GM23248 (cell line): ENCODE measurements at places on chromosomes 16 and 17. TPM values are rescaled to one million over a fixed set of nuclear protein-coding genes. Genes with fewer than 3 reads are reported as not detected.

DNA sequence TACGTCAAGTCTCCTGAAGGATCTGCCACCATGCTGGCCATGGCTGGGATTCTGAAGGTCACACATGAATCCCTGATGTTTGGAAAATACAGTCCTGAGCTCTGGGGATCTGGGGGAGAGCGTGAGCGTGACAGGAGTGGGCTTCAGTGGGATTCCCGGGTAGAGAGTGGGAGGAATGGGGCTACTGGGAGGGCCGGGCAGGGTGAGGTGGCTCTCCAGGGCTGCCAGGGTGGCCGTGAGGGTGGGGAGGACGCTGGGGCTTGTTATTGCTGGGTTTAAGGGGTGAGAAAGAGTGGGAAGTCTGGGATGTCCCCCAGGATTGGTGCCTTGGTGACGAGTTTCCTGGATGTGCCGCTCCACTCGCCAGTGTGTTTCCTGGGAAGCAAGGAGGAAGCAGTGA, 31.3 kb downstream of the FOXL1 start:
- peak overlapping the region; percentile 81 for H3K27ac ChIP-seq
- H3K36me3 ChIP-seq = no peaks in the 10 kb centered on the region
- peaks cover 31% of the 10 kb centered on the region for H3K4me1 ChIP-seq

- DNase-seq = no peak
- no peaks in the 10 kb centered on the region for H3K27me3 ChIP-seq
- H3K4me3 ChIP-seq = no peak overlapping the region
These were observed 757.4 kb downstream of the CDH11 start for GRCh38 chr16:64364416-64364815.

DNA sequence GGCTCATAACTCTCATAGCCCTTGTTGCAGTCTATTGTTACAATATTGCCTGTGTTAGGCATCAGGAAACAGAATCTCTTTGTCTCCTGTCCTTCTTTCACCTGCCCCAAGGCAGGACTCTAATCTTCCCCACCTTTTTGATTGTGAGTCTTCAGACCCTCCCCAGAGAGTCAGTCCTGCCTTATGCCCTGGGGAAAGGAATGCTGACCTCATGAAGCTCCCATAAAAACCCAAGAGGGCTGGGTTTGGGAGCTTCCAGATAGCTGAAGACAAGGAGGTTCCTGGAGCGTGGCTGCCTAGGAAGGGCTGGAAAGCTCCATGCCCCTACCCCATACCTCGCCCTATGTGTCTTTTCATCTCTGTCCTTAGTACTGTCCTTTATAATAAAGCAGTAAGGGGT, 688.8 kb downstream of the WWOX start:
- no peak overlapping the region for H3K4me3 ChIP-seq
- no peaks in the 10 kb centered on the region for H3K27me3 ChIP-seq
- no peak overlapping the region for H3K27ac ChIP-seq
- no peaks in the 10 kb centered on the region for H3K4me1 ChIP-seq
- DNase-seq = no peak
- no peaks in the 10 kb centered on the region for H3K36me3 ChIP-seq

- DNase-seq = no peak
- no peaks in the 10 kb centered on the region; the same call in 1 of the 2 replicates for H3K27me3 ChIP-seq
These were observed 3.1 kb downstream of the NPW start for GRCh38 chr16:2022723-2023091.

The CD300A gene
- total RNA-seq = not detected in 2 replicates

The STH gene
- total RNA-seq = not detected in 2 replicates

The G6PC1 gene
- not detected in 2 replicates for total RNA-seq

DNA sequence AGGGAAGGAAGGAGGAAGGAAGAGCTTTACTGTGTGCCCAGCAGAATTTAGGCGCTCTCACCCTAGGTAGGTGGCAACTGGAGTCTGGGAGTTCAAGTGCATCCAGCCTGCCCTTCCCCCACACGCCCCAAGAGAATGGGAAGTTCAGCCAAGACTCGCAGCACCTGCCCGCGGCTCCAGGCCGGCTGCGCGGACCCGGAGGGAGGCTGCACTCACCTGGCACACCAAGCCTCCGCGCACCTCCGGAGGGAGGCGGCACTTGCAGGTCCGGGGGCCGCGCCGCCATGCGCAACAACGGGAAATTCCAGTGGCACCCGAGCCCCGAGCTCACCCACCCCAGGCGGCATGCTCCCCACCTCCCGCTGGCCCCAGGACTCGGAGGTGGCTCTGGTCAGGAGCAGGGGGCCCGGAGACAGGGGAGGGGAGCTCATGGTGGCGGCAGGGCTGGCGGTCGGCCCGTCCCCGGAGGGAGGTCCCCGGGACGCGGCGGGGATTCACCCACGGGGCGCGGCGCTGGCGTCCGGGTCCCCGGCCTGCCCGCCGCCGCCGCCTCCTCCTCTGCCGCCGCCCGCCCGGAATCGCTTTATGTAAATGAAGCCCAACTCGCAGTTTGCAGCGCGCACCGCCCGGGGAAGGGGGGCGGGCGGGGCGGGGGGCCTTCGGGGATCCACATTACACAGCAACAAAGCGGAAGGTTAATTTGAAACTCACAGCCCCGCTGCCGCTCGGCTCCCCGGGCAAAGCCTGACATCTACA, at the start of gene ZFHX3:
ZFHX3 (minus strand) TSS at position 593 of the 756 bp plus-strand sequence. CDS start 87,983 bp downstream, outside the sequence.
- peak within 1 kb of the TSS; percentile 61 for H3K27ac ChIP-seq
- no peaks in the 10 kb centered on the region for H3K36me3 ChIP-seq
- no peaks in the 10 kb centered on the region for H3K27me3 ChIP-seq
- peak within 1 kb of the TSS; percentile 76 for H3K4me3 ChIP-seq
- DNase-seq = peak; percentile 83

DNA sequence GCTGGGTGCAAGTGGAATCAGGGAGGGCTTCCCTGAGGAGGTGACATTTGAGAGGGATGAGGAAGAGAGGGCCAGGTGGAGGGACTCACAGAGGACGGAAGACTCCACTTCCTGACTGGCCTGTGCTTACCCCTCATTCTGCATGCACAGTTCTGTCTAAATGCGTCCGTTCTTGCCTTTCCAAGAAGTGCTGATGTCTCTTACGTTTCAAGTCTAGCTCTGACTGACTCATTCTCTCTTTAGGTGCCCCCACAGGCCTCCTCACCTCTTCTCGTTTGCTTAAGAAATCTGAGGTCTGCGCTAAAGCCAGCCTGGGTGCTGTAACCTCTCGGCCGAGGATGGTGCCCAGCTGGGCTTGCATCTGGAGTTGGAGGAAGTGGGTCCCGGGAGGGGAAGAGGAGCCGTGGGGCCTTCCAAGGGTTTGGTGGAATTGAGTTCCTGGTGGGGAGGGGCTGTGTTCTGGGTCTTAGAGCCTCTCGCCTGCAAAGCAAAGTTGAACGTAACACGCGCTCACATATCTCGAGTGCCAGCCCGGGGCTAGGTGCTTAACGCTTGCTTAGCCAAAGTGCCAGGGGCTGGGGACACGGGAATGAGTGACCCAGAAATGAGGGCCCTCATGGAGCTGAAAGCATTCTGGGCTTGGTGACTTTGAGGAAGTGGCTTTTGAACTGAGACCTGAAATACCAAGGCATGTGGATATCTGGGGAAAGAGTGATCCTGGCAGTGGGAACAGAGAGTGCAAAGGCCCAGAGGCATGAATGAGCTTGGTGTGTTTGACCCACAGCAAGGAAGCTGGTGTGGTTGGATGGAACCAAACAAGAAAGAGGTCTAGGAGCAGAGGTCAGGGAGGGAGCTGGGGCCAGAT, 4.8 kb downstream of the IL4R start:
- H3K4me1 ChIP-seq = peaks cover 35% of the 10 kb centered on the region
- no peak overlapping the region for H3K4me3 ChIP-seq
- no peak for DNase-seq

The AKAP10 gene
- 24.8 and 26.5 TPM in 2 replicates for total RNA-seq

DNA sequence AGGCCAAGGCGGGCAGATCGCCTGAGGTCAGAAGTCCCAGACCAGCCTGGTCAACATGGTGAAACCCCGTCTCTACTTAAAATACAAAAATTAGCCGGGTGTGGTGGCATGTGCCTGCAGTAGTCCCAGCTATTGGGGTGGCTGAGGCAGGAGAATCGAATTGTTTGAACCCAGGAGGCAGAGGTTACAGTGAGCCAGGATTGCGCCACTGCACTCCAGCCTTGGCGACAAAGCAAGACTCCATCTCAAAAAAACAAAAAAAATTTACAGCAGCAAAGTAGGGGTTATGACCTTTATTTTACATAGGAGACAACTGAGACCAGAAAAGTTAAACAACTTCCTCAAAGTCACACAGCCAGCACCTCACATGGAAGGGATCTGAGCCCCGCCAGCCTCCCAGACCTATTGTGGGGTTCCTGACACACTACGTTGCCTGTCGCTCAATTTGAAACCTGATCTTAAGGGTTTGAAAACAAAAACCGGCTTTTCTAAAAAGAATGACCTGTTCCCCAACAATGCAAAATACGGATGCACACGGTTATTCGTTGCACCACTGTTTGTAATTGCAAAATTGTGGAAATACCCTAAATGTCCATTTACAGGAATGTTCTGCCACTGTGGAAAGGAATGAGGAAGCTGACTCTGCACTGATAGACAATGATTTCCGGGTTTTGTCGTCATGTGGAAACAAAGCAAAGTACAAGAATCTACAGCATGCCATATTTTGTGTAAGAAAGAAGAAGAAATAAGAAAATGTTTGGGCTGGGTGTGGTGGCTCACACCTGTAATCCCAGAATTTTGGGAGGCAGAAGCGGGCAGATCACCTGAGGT, 77.2 kb downstream of the CNGB1 start:
- H3K36me3 ChIP-seq = no peaks in the 10 kb centered on the region
- H3K27ac ChIP-seq = peak overlapping the region; percentile 14; the same call in 1 of the 2 replicates
- peaks cover 16% of the 10 kb centered on the region for H3K4me1 ChIP-seq
- no peak overlapping the region for H3K4me3 ChIP-seq
- H3K27me3 ChIP-seq = no peaks in the 10 kb centered on the region
- DNase-seq = peak; percentile 82

DNA sequence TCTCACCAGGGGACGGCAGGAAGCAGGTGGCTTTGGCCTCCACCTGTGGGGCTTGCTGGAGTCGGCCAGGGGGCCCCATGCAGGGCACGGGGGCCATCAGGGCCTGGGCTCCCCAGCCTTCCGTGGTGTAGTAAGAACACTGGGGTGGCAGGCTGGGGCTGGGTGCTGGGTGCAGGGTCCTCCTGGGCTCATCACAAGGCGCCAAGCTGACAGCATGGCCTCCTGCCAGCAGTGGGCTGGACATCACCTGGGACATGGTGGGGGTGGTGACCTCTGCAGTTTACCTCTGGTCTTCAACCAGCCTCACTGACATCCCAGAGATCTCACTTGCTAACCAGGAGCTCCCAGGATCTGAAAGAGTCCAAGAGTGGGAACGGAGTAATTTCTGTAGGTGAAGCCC, 5.3 kb downstream of the TNS4 start:
- H3K27me3 ChIP-seq = no peaks in the 10 kb centered on the region

DNA sequence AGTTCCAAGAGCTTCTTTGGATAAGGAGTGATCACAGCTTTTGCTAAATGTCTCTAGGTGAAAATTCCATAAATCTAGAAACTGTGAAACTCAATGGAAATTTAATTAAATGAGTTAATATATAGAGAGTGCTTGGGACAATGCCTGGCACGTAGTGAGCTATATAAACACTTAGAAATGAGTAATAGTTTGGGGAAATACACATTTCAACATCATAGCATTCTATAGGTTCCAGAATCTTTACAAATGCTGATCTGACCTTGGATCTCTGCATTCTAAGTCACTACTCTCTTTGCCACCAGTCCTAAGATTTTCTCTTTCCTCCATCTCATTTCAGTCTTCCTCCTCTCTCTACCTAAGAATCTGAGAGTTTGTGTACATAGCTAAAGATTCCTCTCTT, 175.6 kb downstream of the SOX9 start:
- DNase-seq = peak; percentile 20
- no peak overlapping the region for H3K4me3 ChIP-seq
- peaks cover 19% of the 10 kb centered on the region for H3K4me1 ChIP-seq
- H3K27me3 ChIP-seq = no peaks in the 10 kb centered on the region; the same call in 1 of the 2 replicates

The PPY gene
- total RNA-seq = not detected in 2 replicates

DNA sequence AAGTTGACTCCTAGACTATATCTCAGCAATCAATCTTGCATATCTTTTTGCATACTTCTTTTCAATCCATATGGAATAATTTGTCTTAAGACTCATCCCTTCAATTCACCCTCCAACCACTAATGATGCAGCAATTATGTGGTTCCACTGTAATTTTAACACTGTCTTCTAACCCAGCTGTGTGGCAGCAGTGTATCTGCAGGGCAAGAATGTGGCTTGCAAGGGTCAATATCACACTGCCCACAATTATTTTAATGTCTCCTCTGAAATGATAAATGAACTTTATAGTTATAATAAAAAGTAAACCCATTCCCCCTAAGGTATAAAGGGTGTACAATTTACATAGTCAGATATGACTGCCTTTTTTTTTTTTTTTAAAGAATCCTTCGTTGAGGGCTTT, 48.6 kb downstream of the FTO start:
- no peak overlapping the region for H3K27ac ChIP-seq
- DNase-seq = no peak
- H3K4me3 ChIP-seq = no peak overlapping the region
- H3K4me1 ChIP-seq = peaks cover 41% of the 10 kb centered on the region
- no peaks in the 10 kb centered on the region for H3K27me3 ChIP-seq

DNA sequence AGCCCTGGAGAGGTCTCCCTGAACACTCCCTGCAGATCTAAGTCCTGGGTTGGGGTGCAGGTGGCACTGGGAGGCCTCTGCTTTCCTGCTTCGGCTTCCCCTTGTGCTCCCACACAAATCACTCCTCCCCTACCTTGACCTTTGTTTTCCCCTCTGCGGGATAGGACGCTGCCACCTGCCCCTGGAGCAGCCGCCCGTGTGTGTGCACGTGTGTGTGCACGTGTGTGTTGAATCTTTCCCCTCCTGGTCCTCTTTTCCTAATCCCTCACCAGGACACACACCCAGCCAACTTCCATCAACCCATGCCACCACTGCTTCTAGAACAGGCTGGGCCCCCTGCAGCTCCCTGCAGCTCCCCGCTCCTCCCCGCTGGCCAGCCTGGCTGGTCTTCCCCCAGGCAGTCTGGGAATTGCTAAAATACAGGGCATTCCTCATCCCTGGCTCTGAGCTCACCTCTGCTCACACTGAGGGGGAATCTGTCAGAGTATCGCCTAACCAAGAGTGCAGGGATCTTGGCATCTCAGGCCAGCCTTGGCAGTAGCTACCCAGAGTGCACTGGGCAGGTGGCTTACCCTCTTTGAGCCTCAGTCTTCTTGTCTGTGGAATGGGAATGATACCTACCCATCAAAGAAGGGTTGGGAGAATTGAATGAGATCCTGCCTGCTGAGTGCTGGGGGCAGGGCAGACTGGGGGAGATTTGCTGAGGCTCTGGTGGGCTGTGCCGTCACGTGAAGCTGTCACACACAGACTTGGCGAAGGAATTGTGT, 198.5 kb downstream of the NTN1 start:
- no peak for DNase-seq
- H3K36me3 ChIP-seq = no peaks in the 10 kb centered on the region
- no peak overlapping the region for H3K4me3 ChIP-seq
- no peaks in the 10 kb centered on the region for H3K27me3 ChIP-seq

- H3K4me1 ChIP-seq = peaks cover 3% of the 10 kb centered on the region
- no peaks in the 10 kb centered on the region for H3K27me3 ChIP-seq
- peaks cover 18% of the 10 kb centered on the region for H3K36me3 ChIP-seq
These were observed 36.4 kb downstream of the SEC14L1 start for GRCh38 chr17:77177002-77177741.
